T follicular helper cell (primary cell): ENCODE measurements at places on chromosomes 4 and X.

- DNase-seq = no peak
These were observed 153.8 kb upstream of the AGA start for GRCh38 chr4:177596035-177596434.

- DNase-seq = no peak
These were observed 70.8 kb upstream of the PGRMC2 start for GRCh38 chr4:128358231-128358912.

DNA sequence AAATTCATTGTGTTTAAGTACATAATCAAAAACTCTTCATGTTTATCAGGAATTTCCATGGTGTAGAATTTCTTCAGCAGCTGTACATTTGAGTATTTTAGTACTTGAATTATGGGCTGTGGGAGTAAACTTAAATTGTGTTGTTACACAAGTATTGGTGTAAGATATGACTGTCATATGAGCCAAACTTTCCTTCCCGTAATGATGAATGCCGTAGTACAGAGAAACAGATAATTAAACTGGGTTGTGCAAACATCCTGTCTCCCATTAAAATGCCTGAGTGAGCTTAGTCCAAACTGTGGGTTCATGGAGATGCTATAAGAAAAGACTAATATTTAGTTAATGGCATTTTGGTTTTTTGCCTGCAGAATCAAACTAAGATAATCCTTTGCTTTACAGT is 159.2 kb downstream of the SLC4A4 start:
- no peak for DNase-seq

DNA sequence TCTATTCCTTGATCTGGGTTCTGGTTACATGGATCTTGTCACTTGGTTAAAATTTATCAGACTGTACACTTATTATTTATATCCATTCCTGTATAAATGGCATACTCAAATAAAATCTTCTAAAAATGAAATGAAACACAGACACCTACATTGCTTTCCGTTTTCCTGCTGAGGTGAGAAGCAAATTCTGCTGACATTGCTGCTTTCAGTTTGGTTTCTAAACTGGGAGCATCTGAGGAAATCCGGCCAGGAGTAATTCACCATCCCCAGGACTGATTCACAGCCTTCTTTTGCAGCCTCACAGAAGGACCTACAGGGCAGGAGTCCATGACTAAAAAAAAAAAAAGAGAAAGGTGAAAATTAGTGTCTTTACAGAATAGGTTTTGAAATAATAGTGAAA is 93.6 kb downstream of the CORIN start:
- DNase-seq = no peak

DNA sequence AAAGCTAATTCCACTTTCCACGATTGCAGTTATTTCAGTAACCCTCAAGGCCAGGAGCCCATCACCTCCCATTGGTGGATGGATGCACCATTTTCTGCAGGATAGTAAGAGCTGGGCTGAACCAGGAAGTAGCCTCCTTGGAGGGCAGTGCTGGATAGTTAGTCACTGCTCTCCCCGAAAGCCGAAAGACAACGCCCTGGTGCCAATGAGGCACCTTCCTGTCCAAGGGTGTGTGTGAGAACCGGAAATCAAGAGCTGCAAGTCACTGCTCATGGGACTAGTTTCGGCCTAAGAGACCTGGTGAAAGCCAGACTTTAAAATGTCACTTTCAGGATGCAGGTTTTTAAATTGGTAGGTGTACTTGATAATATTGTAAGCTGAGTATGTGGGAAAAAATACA is 203.8 kb upstream of the HS3ST1 start:
- DNase-seq = no peak

- DNase-seq = no peak
These were observed 370.4 kb upstream of the CPEB2 start for GRCh38 chr4:14631806-14632440.

GRCh38 chr4:54723220-54723619 is 65.5 kb downstream of the KIT start:
- no peak for DNase-seq

GRCh38 chr4:24589448-24589847 is 5.1 kb upstream of the DHX15 start:
- DNase-seq = no peak

GRCh38 chr4:184400375-184400870 is 73.9 kb downstream of the IRF2 start:
- no peak for DNase-seq

DNA sequence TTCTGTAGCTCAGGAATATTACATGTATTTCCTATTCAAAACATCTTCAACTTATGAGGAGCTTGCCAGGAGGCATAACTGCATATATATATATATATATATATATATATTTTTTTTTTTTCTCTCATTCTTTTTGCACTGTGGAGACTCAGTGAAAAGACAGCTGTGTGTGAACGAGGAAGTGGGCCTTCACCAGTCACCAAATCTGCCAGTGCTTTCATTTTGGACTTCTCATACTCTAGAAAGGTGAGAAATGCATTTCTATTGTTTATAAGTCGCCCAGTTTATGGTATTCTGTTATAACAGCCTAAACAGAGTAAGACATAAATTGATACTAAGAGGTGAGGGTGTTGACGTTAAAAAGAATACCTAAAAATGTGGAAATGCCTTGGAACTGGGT is 710.6 kb downstream of the TRAM1L1 start:
- DNase-seq = no peak

- no peak for DNase-seq
These were observed 76.9 kb downstream of the CLCN4 start for GRCh38 chrX:10233696-10234095.

- no peak for DNase-seq
These were observed 91.6 kb upstream of the STX18 start for GRCh38 chr4:4633431-4633830.

DNA sequence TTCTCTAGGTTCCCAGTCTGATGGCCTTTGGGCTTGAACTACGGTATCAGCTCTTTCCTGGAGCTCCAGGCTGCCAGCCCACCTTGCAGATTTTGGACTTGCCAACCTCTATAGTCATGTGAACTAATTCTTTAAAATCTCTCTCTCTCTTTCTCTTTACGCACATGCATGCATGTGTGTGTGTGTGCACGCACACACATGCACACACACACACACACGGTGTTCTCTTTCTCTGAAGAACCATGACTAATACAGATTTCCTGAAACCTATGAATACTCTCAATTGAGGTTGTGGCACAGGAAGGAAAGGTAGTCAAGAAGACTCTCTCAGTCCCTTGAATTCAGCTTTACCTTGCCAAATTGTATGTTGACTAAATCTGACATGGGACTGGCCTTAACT is 6.2 kb upstream of the ZCCHC13 start:
- no peak for DNase-seq

GRCh38 chrX:150212672-150213480 is 150.2 kb upstream of the MAMLD1 start:
- DNase-seq = no peak

DNA sequence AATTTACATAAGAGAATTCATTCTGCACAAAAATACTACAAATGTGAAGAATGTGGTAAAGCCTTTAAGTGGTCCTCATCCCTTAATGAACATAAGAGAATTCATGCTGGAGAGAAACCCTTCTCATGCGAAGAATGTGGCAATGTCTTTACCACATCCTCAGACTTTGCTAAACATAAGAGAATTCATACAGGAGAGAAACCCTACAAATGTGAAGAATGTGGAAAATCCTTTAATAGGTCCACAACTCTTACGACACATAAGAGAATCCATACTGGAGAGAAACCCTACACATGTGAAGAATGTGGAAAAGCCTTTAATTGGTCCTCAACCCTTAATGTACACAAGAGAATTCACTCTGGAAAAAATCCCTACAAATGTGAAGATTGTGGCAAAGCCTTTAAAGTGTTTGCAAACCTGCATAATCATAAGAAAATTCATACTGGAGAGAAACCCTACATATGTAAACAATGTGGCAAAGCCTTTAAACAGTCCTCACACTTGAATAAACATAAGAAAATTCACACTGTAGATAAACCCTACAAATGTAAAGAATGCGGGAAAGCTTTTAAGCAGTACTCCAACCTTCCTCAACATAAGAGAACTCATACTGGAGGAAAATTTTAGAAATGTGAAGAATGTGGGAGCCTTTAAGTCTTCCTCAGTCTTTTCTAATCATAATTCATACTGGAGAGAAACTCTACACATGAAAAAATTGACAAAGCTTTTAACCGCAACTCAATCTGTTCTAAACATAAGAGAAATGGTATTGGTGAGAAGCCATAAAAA is 37.4 kb downstream of the ZNF718 start:
- DNase-seq = no peak

DNA sequence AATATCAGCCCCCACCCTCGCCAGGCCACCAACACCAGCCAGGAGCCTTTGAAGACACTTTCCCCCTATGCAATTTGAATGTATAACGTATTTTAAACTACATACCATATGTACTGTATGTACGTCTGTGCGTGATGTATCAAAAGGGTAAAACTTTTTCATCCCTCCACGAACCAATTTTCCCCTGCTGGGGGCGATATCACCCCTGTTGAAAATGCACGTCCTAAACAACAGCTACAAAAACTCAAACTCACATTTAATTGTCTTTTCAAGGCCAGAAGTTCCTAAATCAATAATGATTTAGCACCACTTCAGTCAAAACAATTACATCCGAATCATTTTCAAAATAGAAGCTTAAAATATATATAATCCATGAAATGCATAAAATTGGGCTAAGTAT is 1.4 kb downstream of the VEGFD start:
- DNase-seq = no peak

DNA sequence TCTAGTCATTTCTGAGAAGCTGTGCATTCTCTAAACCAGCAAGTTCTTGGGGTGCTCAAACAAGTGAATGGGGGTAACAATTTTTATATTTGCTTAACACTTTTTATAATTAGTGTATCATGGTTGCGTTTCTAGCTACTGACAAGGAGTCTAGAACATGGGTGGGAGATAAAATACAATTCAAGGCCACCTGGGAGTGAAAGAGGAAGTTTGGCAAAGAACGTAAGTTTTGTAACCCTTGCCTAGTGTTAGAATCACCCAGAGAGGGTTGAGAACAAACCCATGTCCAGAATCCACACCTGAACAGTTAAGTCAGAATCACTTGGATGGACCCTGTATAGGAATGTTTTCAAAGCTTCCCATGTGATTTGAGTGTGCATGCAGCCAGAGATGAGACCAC is 92.7 kb downstream of the AFF2 start:
- no peak for DNase-seq

DNA sequence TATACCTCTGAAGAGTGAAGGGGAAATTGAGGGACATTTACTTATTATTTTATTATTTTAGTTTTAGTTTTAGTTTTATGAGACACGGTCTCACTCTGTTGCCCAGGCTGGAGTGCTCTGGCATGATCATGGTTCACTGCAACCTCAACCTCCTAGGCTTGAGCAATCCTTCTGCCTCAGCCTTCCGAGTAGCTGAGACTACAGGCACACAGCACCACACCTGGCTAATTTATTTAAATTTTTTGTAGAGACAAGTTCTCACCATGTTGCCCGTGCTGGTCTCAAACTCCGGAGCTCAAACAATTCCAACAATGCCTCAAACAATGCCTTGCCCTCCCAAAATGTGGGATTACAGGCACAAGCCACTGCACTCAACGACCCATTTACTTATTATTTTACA is 68.4 kb upstream of the BMP2K start:
- no peak for DNase-seq

GRCh38 chr4:147307896-147308674 is 172.8 kb upstream of the EDNRA start:
- DNase-seq = no peak

- no peak for DNase-seq
These were observed 51.9 kb downstream of the DLG3 start for GRCh38 chrX:70496491-70496890.

- no peak for DNase-seq
These were observed 64.9 kb downstream of the N4BP2 start for GRCh38 chr4:40121515-40121914.

DNA sequence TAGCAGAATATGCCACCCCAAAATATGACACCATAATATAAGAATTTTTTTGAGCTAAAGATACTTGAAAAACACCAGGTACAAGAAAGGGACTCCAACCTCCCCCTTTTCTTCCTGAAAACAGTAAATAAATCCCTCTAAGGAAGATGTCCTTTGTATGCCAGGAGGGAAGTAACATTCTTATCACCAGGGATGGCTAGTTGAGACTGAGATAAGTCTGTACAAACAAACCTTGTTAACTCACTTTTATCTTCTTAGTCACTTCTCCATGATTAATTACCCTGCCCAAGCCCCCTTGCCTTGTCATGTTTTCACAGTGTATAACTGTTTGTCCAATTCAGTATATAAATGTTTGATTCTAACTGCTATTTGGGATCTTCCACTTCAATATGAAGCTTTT is 888.0 kb downstream of the PCDH18 start:
- DNase-seq = no peak
